Left ventricle myocardium inferior (tissue), 1 donor: ENCODE measurements at places on chromosomes 3 and 15.

GRCh38 chr15:74869726-74870407 is 3.3 kb downstream of the SCAMP2 start:
- DNase-seq: peak; percentile 80

DNA sequence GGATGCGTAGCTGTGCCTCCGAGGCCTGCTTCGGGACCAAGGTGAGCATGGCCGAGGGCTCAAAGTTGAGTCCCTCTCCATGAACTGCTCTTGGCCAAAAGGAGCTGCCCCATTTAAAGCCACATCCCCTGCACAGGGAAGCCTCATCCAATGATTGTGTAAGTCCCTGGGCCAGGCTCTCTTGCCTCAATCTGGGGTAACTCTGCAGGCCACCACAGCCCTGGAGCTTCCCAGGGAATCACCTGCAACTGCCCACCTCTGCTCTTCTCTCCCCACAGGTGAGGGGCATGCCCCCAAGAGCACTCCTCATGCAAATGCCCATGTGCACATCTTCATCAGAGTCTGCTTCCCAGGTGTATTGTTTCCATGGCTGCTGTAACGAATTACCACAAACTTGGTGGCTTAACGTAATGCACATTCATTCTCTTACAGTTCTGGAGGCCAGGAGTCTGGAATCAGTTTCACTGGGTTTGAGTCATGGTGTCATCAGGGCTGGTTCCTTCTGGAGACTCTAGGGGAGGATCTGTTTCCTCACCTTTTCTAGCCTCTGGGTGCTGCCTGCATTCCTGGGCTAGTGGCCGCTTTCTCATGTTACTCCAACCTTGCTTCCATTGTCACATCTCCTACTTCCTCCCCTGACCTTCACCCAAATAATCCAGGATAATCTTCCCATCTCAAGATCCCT is 25.0 kb upstream of the LOXL1 start:
- DNase-seq: no peak

- no peak for DNase-seq
Observed at GRCh38 chr15:71472566-71472965, 337.8 kb upstream of the NR2E3 start.

GRCh38 chr3:149252272-149252671 is 30.6 kb upstream of the CP start:
- no peak for DNase-seq

DNA sequence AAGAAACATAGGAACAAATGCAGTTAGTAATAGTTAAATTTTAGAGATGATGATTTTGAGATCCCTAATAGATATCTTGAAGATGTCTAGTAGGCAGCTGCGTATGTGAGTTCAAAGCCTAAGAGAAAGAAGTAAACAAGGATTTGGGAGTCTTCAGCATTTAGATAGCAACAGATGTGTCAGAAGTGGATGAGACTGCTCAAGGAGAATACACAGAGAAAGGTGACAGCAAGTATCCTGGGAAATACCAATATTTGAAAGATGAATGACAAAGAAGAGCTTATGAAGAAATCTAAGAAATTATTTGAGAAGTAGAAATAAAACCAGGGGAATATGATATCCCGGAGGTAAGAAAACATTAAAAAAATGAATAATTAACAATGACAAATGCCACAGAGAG is 130.9 kb downstream of the PCCB start:
- no peak for DNase-seq

- DNase-seq: no peak
Observed at GRCh38 chr3:78917536-78917935, 850.3 kb downstream of the ROBO1 start.
